ENCODE measurements at places on chromosomes 16 and 17.

GRCh38 chr17:66098040-66098439, 93.9 kb downstream of the CEP112 start:
- DNase-seq = no peak

- no peak for DNase-seq
Measured at GRCh38 chr17:68602289-68602688, 1.1 kb upstream of the FAM20A start.

- DNase-seq = peak; percentile 78
Measured at GRCh38 chr17:44345454-44346026, 438 bp downstream of the GRN start.

DNA sequence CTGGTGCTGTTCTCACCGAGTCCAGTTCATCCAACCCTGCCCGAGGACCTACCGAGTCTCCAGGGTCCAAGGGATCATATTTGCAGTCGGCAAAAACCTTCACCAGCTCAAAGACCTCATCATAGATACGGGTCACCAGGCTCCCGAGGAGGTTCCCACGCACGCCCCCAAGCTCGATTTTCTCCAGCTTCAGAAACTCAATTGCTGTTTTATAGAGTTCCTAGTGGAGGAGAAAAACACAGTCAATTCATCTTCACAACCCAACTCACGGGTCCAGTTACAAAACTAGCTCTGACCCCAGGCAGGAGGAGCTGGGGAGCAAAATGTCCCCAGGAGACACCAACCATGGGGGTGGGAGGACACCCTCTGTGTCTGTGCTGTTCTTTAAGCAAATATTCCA, 10.2 kb downstream of the DNAH17 start:
- no peak for DNase-seq

DNA sequence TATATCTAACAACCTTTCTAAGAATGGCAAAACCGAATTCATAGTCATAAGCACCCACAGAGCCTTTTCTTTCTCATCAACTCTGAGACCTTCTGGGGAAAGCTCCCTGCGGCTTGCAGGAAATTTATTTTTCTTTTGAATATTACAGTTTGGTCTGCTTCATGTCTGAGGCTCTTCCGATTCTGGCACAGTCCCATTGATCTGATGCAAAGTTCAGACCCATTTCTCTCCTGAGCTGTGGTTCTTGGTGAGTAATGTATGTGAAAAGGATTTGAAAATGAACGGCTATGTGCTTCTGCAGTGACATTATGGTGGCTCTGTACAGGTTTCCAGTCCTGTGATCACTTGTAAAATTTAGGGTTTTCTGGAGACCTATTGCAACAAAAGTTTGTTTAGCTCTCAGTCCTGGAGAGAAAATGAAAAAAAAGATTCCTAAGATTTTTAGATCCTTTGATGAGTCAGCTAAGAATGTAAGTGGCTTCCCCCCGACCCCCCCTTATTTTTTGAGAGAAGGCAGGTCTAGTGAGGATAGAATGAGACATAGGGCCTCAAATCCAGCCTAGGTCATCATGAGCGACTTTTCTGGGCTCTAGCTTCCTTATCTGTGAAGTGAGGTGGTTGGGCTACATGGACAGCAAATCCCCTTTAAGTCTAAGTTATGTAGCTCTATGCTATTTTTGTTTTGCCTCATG, 4.6 kb downstream of the GAN start:
- DNase-seq = no peak

DNA sequence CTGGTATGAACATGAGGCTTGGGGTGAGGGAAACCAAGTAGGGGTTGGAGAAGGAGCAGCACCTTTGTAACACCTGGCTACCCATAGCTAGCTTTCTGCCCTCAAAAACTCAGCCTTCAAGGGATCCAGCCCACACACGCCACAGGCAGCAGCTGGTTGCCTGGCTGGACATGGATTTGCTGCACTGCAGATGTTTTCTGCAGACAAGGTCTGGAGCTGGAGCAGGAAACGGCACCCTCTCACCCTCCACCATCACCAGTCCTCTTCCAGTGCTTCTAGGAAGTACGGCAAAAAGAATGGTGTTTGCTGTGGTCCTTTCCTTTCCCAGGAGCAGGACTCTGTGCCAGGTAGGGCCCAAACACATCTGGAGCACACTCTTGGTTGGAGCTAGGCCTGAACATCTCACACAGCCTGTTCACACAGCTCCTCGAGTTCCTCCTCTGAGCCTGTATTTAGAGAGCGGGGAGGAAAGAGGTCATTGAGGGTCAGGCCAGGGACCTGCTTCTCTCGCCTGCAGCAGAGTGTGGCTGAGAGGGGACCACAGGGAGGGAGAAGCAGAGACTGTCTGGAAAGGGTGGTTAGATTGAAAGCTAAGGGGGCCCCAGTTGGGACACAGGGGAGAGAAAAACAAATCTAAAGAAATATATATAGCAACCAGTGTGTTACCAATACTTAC, 2.7 kb upstream of the SUPT4H1 start:
- DNase-seq = no peak

- no peak for DNase-seq
Measured at GRCh38 chr17:63335831-63336230, 110.3 kb downstream of the CYB561 start.

- DNase-seq = peak; percentile 43
Measured at GRCh38 chr16:8855051-8855786, 13.6 kb downstream of the CARHSP1 start.

DNA sequence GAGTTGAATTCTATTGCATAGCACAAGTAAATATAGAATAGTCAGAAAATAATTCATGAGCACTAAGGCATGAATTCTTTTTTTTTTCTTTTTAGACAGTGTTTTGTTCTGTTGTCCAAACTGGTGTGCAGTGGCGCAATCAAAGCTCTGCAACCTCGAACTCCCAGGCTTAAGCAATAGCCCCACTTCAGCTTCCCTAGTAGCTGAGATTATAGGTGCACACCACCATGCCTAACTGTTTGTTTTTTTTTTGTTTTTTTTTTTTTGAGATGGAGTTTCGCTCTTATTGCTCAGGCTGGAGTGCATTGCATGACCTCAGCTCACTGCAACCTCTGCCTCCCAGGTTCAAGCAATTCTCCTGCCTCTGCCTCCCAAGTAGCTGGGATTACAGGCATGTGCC, 16.6 kb downstream of the TUBD1 start:
- DNase-seq = no peak

GRCh38 chr16:48435906-48436305, 50.7 kb upstream of the SIAH1 start:
- no peak for DNase-seq

DNA sequence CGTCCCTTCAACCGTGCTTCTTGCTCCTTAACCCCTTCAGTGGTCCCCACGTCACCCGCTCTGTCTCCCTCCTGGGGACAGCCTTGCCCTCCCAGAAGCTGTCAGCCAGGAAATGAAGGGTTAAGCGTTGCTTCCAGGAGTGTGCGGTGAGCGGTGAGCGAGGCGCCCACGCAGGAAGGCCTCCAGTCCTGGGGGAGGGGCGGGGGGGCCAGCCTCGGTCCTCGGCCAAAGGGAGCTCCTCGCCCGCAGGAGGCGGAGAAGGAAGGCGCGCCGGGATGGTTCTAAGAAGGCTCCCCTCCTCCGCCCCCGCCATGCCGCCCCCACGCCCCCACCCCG, 2.3 kb downstream of the RBFOX3 start:
- no peak for DNase-seq

DNA sequence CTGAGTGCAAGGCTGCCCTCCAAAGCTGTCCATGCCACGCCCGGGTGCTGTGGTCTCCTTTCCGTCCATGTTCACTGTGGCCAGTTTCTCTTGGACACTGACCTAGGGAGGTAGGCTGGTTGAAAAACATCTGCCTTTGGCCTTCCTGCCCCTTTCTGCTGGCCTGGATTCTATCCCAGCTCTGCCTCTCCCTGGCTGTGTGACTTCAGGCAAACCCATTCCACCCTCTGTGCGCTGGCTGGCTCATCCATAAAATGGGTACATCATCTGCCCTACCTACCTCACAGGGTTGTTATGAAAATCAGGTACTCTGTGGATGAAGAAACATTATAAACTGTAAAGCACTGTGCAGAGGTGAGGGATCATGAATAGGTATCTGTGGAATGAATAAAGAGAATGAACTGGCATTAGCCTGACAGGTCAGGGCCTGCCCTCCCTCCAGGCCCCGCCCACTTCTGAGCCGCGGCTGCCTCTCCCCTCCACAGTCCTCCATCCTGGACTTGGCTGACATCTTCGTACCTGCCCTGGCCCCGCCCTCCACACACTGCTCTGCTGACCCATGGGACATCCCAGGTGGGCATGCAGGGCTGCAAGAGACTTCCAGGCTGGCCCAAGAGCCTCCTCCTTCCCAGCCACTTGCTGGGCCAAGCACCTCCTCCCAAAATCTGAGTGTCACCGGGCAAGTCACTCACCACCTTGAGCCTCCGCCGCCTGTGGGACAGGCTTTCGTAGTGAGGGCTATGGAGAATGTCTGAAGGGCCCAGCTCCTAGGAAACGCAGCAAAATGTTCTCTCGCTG, 7.0 kb upstream of the SPATA20 start:
- peak; percentile 42 for DNase-seq

GRCh38 chr16:49645263-49645662, 210.6 kb downstream of the ZNF423 start:
- no peak for DNase-seq

GRCh38 chr16:69188236-69188549, 1.2 kb downstream of the SNTB2 start:
- DNase-seq = peak; percentile 11

DNA sequence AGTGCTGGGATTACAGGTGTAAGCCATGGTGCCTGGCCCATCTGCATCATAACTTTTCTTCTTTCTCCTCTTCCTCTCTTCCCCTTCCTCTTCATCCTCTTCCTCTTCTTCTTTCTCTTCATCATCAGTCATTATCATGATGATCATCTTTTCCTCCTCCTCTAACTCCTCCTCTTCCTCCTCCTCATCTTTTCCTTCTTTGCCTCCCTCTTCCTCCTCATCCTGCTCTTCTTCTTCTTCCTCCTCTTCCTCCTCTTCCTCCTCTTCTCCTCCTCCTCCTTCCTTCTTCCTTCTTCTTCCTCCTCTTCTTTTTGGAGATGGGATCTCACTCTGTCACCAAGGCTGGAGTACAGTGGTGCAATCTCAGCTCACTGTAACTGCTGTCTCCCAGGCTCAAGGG, 62.5 kb downstream of the SOCS1 start:
- no peak for DNase-seq

DNA sequence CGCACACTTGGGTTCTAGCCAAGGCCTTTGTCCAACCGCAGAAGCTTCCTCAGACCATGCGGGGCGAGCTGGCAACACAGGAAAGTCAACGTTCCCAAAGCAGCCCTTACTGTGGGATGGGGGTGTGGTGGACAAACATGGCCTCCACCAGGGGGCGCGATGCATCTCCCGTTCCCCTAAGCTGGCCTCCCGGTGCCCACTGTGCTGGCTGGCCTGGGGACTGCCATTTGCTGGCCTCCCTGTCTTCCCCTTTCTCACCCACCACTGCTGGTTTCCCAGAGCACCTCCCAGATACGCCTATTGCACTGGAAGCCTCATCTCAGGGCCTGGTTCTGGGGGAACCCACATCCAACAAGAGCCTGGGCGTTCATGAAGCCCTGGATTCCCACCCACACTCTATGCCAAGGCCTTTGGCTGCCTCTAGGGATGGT, 145.3 kb downstream of the IRF8 start:
- DNase-seq = peak; percentile 67

- DNase-seq = peak; percentile 94
Measured at GRCh38 chr16:89921702-89922476, 1.3 kb upstream of the TUBB3 start.

DNA sequence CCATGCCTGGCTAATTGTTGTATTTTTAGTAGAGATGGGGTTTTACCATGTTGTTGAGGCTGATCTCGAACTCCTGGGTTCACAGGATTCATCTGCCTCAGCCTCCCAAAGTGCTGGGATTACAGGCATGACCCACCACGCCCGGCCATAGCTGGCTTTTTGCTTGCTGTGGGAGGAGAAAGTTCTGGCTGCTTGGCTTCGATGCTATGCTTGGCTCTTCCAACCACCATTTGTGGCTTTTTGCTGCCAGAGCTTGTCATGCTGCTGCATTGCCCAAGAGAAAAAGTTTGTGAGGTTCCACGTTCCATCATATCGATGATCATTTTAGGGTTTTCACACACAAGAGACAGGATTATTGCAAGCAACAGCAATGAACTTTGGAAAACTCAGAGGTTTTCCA, 16.2 kb downstream of the BMERB1 start:
- no peak for DNase-seq

- no peak for DNase-seq
Measured at GRCh38 chr16:10368969-10369551, 16.8 kb upstream of the ATF7IP2 start.

DNA sequence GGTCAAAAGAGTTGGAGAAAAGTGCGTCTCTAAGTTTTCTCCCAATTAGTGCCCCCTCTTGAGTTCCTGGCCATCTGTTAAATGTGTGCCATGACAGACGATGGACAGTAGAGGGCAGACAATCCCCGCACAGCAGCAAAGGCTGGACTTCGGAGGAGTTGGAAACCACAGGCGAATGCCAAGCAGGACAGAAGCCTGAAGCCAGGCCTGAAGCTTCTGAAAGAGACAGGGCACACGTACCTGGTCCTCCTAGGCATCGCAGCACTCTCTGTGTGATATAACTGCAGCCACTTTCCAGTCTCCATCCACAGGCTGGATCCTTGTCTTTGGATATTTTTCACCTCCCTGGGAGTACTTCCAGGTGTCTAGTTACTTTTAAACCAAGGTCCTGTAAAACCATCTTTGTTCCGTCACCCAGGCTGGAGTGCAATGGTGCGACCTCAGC, 14.5 kb downstream of the C17orf100 start:
- DNase-seq = peak; percentile 72

DNA sequence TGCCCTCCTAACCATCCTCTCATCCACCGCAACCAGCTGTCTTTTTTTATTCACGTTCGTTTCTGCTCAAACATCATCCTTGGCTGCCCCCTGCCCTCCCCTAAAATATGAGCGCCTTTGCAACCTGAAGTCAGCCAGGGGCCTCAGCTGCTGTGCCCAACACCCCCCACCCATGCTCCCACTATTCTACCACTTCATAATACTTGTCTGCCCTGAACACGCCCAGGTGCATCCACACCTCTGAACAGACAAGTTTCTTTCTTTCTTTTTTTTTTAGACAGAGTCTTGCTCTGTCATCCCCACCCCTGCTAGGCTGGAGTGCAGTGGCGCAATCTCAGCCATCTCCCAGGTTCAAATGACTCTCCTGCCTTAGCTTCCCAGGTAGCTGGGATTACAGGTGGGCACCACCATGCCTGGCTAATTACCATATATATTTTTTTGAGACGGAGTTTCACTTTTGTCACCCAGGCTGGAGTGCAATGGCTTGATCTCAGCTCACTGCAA, 26.9 kb downstream of the CEP295NL start:
- no peak for DNase-seq

GRCh38 chr17:56009795-56010651, 143.3 kb upstream of the ANKFN1 start:
- DNase-seq = no peak

- peak; percentile 73 for DNase-seq
Measured at GRCh38 chr17:8226536-8227237, 16.3 kb upstream of the AURKB start.

GRCh38 chr17:40534371-40535189, 30.7 kb downstream of the CCR7 start:
- DNase-seq = no peak

DNA sequence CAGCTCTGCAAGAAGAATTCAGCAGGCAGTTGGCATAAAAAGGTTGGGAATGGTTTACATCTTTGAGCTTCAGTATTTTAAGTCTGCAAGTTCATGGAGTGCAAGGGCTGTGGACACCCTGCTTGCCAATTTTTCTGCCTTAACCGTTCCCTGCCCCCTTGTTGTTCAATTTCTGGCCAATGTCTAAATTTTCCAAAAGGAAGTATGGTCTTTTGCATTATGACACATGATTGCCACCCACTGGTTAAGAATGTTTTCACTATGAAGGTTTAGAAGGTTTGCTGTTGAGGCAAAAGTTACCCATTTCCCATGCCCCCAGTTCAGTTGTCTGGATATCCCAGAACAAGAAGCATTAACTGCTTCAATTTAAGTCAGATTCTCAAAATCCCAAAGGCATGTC, 441.9 kb downstream of the CDH13 start:
- no peak for DNase-seq

All from Calu3 (cell line).